AG08395 (cell line): ENCODE measurements at places on chromosomes 12 and 14.
A peak's percentile ranks its signal among the peaks of the same experiment; 100 is the strongest.

DNA sequence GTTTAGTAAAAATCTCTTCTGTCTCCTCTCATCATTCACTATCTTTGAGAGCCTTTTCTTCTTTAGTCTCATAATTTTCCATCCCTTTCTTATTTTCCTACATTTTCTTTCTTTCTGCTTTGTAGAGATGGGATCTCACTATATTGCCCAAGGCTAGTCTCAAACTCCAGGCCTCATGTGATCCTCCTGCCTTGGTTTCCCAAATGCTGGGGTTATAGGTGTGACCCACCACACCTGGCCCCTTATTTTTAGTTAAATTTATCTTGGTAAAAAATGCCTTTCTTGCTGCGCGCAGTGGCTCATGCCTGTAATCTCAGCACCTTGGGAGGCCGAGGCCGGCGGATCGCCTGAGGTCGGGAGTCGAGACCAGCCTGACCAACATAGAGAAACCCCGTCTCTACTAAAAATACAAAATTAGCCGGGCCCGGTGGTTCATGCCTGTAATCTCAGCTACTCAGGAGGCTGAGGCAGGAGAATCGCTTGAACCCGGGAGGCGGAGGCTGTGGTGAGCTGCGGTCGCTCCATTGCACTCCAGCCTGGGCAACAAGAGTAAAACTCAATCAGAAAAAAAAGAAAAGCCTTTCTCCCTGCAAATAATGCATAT lies 996 bp downstream of the SLC2A3 start:
- no peak for DNase-seq

DNA sequence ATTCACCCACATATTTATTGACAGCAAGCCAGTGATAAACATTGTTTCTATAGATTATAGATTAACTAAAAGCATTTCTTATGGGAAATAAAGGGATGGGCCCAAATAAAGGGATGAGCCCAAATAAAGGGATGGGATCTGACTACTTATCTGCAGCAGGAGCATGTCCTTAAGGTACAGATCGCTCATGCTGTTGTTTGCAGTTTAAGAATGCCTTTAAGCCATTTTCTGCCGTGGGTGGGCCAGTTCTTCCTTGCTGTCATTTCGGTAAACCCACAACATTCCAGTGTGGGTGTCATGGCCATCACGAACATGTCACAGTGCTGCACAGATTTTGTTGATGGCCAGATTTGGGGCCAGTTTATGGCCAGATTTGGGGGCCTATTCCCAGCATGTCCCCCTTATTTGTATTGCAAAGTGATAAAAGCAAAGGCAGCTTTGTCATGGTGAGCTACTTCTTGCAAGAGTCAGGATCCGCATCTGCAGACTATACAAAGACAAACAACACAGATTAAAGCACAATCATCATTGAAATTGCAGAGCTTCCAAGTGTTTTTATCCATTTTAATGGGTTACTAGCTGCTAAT lies 700.7 kb downstream of the LRFN5 start:
- DNase-seq: no peak

- DNase-seq: no peak
Observed at GRCh38 chr14:49984424-49984823, 91.5 kb downstream of the ARF6 start.

DNA sequence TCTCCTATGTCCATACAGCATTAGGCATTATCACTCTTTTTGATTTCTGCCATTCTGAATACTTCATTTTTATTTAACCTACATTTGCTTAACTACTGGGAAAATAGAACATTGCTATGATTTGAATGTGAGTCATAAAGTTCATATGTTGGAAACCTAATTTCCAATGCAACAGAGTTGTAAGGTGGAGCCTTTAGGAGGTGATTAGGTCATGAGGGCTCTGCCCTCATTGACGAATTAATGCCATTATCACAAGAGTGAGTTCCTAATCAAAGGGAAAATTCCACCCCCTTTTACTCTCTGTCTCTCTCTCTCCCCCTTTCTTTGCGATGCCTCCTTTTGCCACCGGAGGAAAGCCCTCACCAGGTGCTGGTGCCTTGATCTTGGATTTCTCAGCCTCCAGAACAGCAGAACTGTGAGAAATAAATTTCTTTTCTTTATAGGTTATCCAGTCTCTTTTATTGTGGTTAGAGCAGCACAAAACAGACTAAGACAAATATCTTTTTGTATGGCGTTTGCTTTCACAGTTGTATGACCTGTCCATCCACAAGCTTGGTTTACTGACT lies 180.1 kb upstream of the ARID2 start:
- DNase-seq: no peak

DNA sequence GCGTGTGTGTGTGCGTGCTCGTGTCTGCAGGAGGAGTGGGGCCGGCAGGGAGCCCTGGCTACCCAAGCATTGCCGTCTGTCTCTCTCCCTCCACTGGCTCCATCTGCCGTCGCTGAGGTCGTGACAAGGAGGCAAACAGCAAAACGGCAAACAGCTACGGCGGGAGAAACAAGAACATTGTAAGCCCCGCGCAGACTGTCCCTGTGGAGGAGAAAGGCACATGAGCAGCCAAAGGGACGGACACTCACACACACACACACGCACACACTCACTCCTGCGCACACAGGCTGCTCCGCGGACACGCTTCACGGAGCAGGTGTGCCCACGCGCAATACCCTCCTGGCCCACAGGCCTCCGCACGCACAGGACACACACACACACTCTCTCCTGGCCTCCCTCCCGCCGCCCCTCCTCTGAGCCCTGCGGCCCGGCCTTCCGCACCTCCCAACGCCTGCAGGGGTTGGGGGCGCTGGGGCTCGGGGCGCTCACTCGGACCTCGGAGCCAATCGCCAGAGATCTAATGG lies 905 bp downstream of the CISTR start:
- no peak for DNase-seq

DNA sequence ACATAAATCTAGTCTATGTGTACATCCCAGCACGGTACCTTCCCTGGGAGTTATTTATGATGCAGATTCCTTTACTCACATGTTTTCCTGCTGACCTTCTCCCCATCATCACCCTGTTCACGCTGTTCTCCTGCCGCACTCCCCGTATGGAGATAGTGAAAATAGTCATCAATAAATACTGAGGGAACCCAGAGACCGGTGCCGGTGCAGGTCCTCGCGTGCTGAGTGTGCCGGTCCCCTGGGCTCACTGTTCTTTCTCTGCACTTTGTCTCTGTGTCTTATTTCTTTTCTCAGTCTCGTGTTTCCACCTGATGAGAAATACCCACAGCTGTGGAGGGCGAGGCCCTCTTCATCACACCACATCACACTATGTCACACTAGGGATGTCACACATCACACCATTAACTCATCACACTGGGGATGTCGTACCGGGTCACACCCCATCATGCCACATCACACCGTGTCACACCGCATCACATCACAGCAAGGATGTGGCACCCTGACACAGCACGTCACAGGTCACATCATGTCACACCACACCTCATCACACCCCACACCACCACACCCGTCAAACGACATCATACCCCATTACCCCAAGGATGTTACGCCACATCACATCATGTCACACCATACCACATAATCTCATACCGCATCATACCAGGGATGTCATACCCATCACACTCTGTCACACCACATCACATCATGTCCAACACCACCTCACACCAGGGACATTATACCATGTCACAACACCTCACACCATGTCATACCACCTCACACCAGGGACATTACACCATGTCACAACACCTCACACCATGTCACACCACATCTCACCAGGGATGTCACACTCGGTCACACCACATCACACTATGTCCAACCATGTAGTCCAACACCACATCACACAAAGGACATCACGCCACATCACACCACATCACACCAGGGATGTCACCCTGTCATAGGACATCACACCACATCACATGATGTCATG lies 207.0 kb downstream of the TMEM121 start:
- DNase-seq: no peak

GRCh38 chr12:117896009-117896408 lies 72.8 kb downstream of the KSR2 start:
- DNase-seq: no peak

DNA sequence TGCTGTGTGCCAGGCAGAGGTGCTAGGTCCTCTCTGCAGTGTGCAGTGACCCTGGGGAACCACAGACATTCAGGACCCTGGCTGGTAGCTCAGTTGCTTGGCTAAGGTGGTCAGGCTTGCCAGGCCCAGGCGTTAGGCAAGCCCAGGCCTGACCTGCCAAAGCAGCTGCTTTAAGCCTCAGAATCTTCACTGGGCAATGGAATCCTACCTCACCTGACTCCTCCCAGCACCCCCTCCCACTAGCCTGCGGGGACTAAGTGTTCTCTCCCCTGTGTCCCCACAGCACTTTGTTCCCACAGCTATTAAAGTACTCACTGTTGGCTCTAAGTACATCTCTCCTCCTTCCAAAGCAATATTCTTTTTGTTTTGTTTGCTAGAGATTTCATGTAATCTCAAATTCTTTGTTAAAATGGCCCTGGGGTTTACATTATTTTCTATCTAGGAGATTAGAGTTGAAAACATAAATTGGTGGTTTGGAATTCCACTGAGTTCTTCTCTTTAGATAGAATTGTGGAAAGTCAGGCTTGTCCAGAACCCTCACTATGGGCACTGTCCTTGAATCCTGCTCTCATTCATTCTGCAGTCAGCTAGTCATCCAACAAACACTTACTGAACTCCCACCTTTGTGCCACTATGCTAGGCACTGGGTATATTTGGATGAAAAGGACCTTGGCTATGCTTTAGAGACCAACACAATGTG lies 44.4 kb downstream of the DGLUCY start:
- DNase-seq: no peak

DNA sequence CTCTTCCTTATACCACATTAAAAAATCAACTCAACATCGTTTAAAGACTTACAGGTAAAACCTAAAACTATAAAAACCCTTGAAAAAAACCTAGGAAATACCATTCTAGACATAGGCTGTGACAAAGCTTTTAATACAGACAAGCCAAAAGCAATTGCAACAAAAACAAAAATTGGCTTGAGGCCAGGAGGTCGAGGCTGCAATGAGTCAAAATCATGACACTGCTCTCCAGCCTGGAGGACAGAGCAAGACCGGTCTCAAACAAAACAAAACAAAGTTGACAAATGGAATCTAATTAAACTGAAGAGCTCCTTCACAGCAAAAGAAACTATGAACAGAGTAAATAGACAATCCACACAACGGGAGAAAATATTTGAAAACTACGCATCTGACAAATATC lies 1057.8 kb downstream of the FSCB start:
- DNase-seq: no peak

- peak; percentile 40 for DNase-seq
Observed at GRCh38 chr14:55458800-55459515, 18.5 kb upstream of the TBPL2 start.

- peak; percentile 90 for DNase-seq
Observed at GRCh38 chr14:64721391-64721791, 17.2 kb downstream of the PLEKHG3 start.

DNA sequence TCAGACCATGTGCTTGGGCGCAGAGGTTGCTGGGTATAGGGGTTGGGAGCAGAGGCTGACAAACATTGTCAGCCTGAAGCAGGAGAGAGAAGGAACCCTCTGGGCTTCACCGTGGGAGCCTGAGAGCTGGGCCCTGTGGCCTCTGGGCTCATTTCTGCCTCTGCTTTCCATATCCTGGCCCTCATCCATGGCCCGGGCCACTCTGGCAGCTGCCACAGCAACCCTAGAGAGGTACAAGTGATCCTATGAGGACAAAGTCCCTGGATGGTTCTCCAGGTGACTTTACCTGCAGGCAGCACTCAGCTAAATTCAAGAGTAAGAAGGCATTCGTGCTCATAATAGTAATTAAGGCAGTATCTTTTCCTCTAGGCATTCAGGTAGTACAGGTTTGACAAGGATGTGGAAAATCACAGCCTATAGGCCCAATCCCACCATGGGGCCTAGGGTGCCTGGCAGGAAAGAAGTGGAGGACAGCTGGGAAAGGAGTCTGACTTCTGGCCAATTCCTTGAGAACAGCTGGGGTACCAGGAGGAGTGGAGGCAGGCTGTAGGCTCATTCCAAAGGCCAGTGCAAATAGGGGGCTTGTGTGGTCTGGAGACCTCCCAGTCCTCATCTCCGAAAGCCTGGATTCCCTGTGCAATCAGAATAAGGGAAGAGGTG lies 3.6 kb upstream of the TTC7B start:
- DNase-seq: no peak

- no peak for DNase-seq
Observed at GRCh38 chr12:108016022-108016564, 113.0 kb upstream of the WSCD2 start.

DNA sequence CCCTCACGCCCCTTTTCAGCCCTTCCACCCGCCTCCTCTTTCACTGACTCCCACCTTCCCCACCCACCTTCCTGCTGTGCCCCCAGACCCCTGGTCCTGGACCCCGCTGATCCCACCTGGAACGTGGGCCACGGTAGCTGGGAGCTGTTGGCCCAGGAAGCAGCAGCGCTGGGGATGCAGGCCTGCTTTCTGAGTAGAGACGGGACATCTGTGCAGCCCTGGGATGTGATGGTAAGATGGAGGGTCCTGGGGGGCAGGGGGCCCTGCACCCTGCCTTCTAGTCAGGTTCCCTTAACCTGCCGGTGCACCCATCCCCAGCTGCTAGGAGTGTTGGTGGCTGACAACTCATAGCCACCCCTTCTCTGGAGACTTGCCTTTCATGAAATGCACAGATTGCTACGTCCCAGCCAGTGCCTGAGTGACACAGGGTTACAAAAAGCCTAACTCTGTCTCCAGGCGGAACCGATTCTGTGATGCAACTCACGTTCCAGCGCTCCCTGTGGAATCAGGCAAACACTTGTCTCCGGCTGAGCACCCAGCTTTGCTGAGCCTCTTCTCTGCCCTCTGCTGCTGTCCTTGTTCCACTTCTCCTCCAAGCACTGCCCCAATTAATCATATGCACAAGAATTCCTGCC lies 15.0 kb upstream of the OAS2 start:
- no peak for DNase-seq

DNA sequence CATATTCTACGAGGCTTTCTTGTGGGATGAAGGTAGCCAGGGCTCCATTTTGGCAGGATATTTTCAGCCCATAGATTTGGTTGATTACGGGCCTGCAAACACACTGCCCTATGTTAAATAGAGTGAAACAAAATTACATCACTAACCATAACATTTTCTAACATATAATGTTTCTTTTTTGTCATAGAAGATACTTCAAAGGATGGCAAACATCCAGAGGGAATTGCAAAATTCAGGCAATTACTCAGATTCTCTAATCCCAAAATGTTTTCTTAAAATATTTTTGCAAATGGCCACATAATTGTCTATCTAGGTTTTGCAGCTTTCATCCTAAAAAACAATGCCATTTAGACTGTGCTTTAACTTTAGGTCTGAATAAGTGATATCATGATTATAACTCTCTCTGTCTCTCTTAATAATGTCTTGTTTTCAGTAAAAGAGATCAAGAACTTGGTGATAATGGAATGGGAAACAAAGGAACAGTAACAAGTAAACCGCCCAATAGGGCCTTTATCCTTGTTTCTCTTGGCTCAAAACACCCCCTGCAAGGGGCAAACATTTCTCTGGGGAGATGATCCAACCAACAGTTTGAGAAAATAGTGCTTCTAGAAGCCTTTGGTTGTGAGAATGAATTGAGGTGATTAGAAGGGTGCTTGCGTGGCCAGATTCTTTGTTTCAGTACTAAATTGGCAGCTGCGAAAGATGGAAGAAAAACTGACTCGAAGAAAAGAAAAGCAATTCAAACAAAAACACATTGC lies 54.4 kb upstream of the BTG1 start:
- DNase-seq: peak; percentile 3

- DNase-seq: peak; percentile 75
Observed at GRCh38 chr12:11500188-11500860, 105.0 kb upstream of the PRB2 start.
